HS-27A (cell line): ENCODE measurements at places on chromosomes 3 and 15.

- DNase-seq, result no peak
Observed at GRCh38 chr3:157876556-157876955, 229.7 kb downstream of the SHOX2 start.

GRCh38 chr15:48515500-48515899, 130.0 kb downstream of the FBN1 start:
- DNase-seq, result no peak

GRCh38 chr3:31498791-31499190, 33.9 kb upstream of the STT3B start:
- DNase-seq, result no peak

- no peak for DNase-seq
Observed at GRCh38 chr15:54321426-54321825, 343.2 kb downstream of the UNC13C start.

DNA sequence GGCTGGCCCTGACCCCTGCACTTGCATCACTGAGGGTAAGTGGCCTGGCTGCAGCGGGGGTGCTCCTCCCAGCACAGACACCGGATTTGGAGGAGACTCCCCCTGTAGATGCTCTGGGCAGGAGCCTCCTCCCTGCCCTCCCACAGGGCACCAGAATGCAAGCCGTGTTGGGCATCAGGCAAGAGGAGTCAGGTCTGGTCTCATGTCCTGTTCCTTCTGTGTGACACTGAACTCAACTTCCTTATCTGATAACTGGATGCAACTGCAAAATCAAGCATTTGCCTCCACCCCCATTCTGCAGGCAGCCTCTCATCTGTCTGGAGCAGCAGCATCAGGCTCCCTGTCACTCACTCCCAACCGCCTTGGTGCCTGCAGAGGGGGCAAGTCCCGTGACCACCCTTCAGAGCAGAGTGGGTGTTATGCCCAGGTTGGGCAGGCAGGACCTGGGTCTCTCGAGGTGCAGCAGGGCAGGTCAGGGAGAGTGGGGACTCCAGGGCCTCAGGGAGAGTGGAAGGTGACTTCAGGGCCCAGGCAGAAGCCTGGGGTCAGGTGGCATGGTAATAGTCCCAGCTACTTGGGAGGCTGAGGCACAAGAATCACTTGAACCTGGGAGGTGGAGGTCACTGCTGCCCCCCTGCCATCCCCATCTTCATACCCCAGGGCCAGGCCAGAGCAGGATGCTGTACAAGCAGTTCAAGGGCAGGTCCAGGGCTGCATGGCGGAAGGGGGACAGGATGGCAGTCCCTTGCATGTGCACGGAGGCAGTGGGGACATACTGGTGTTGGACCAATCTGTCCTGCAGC, 10.5 kb upstream of the RPL29 start:
- DNase-seq, result no peak

DNA sequence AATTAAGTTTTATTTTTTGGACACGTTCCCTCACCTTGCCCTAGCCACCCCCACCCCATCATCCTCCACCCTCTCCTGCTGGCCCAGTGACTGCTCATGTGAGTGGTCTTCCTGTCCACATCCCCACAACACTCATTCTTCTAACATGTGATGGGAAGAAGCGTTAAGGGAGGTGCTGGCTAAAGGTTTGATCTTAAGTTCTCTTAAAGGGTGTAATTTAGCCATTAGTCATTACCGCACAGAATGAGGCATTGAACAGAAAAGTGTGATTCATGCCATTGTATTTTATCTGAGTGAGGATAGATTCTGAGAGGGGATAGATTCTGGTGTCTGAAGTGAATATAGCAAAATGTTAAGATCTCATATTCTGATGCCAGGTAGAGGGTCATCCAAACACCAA, 272.9 kb upstream of the TPM1 start:
- DNase-seq, result peak; percentile 87

GRCh38 chr3:194690501-194691372, 5.1 kb downstream of the FAM43A start:
- no peak for DNase-seq

- DNase-seq, result no peak
Observed at GRCh38 chr3:107240183-107241091, 136.8 kb upstream of the CCDC54 start.

DNA sequence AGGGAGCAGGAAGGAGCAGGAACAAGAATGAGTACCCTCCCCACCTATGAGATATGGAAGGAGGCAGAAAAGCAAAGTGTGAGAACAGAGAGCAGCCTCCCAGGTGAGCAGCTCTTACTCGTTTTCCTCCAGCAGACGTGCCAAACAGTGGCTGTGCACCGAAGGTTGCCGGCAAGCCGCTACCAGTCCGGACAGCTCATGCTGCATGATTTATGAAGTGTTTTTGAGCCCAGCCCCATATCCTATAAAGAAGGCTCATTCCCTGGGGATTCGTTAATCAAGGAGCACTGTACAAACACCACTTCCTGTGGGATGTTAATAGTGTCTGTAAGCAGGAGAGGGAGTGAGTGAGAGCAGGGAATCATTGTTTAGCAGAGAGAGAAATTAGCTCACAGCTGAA, 118.3 kb upstream of the FOXB1 start:
- DNase-seq, result no peak

- DNase-seq, result no peak
Observed at GRCh38 chr3:101216710-101217465, 103.5 kb downstream of the IMPG2 start.

- DNase-seq, result no peak
Observed at GRCh38 chr3:136535906-136536305, 216.3 kb downstream of the STAG1 start.

GRCh38 chr3:55608301-55608937, 121.3 kb upstream of the WNT5A start:
- DNase-seq, result no peak

GRCh38 chr3:94082391-94082937, 19.6 kb downstream of the NSUN3 start:
- no peak for DNase-seq

GRCh38 chr3:107881509-107881908, 209.3 kb downstream of the CD47 start:
- no peak for DNase-seq

GRCh38 chr3:101900316-101900715, 51.0 kb downstream of the NFKBIZ start:
- DNase-seq, result no peak

DNA sequence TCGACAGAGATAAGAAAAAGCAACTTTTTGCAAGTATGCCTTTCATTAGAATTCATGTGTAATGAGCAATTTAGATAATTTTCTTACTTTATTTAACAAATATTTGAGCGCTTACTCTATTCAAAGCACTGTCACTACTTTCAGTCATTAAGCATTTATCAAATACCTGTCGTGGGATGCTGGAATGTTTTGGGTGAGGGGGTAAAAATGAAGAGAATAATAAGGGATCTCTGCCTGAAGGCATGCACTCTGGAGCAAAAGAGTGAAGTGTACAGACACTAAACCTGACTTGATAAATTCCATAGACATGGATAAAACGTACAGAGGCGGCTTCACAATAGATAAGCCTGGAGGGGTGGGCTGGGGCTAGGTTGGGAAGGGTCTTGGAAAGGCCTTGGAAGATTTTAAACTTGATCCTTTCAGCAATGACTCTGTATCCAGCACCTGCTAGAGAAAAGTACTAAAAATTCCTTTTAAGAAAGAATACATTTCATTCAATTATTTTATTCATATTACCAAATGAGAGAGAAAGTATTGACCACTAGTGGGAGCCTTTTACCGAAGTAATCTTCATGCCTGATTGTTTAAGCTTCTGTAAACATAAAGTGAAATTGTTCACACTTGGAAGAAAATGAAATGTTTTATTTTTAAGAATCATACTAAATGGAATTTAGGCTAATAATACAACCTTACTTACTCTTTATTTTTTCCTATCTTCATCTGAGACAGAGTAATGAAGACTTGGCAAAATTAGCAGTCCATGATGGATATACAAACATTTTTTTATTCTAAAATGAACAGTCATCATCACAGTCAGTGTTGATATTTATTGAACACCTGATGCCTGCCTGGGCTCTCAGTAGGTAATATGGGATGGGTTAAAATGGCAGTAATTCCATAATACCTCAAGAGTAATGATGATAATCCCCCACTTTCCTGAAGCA, 113.2 kb downstream of the PPP2R3A start:
- no peak for DNase-seq

DNA sequence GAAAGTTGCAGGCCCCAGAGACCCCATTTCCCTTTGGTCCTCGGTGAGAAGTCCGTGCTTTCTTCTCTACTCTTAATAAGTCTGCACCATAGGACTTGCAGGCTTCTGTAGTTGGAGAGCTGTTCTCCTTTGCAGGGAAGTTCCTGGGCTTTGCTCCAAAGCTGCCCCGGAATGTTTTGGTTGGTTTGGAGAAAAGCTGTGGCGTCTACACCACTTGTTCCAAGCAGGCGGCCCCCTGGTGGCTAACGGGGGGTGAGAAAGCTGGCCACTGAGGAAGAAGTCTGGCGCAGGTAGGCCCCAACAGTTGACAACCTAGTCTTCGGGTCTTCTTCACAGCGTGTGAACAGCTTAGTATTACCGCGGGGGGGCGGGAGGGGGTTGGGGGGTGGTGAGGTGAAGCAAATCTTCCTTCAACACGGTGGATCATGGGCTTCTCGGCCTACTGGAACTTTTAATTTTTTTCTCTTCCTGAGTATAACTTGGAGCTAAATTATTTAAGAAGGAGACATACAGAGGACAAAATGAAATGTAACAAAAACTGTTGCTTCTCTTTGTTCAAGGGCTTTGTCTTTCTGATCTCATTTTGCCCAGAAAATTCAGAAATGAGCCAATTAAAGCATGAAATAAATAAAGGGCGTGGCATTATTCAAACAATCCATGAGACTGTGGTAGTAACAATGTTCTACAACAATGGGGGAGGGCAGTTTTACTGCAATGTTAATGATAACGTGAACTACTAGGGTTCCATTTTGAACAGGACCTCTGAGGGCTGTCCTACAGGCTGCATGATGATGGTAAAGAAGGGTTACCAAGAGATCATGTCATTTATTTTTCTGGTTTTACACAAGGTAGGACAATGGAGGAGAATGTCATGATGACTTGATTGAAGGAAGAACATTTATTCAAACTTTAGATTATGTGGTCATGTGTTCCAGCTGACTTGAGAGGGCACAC, 2.2 kb upstream of the THRB start:
- no peak for DNase-seq

DNA sequence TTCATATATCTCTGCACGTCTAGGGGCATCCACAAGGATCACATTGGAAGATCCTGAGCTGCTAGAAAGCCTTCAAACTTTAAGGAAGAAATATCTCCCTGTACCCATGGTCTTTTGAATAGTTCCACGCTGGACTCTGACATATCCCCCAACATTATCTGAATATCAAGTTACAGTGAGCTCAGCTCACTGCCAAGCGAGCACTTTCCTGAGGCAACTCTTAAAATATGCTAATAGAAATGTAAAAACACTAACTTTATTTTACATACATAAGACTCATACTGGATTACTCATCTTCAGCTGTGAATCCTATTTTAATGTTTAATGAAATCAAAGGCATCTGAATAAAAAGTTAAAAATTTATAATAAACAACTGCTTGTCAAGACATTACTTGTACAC, 420.2 kb upstream of the CCDC54 start:
- DNase-seq, result no peak

- no peak for DNase-seq
Observed at GRCh38 chr3:172173316-172174254, 134.2 kb downstream of the FNDC3B start.

DNA sequence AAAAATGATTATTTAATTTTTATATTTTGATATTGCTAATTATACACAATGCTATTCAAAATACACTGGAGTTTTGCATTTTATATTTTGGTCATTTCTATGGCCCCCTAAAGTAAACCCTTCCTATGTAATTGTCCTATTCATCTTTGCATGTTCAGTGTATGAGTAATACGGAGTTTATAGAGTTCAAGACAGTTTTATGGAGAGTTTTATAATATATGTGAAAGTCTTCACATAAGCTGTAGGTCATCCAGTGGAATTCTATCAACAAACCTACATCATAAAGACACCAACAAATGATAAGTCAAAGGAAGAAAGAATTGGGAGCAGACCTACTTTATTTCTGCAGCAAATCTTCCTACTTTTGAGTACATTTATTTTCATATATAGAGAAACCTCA, 1200.4 kb upstream of the EPHA6 start:
- no peak for DNase-seq

DNA sequence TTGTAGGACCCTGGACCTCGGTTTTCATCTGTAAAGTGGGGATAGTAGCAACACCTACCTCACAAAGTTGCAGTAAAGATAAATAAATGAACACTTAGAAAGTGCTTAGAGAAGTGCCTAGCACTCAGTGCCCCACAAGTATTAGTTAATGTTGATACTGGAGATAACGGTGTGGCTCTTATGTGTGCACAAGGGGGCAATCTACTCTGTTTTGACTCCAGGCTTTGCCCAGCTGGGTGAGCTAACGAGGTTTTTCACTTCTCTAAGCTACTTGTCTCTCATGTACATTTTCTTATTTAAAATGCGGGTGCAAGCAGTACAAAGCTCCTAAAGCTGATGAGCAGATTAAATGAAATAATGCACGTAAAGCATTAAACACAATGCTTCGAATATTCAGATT, 193.5 kb upstream of the ICE2 start:
- DNase-seq, result no peak

DNA sequence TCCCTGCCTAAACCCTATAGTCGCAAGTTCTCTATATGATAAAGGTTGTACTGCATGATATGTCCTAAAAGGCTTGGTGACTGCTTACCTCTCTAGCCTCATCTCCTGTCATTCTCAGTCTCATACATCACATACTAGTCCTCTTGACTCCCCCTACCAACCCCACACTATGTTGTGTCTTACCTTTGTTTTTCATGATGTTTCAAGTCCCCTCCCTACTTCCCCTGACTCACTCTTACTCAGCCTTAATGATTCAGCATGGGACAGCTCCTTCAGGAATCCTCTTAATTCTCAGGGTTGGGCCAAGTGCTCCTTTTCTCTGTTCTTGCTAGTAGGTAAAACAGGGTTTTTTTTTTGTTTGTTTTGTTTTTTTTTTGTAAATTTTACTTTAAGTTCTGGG, 49.6 kb downstream of the SLMAP start:
- DNase-seq, result peak; percentile 48

- DNase-seq, result no peak
Observed at GRCh38 chr3:69259125-69259524, 126.8 kb downstream of the FRMD4B start.

DNA sequence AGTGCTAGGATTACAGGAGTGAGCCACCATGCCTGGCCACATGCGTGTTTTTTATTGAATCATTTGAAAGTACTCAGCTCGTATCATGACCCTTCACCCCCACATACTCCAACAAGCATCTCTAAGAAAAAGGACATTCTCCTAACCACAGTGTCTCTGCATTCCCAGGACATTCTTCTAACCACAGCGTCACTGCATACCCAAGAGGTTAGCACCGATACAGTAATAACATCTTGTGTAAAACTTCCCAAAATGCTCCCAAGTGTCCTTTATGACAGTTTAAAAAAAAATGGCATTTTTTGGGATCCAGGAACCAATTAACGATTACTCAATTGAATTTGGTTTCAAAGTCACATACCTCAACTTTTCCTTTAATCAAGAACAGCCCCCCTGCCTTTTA, 39.6 kb downstream of the FLNB start:
- peak; percentile 96 for DNase-seq

DNA sequence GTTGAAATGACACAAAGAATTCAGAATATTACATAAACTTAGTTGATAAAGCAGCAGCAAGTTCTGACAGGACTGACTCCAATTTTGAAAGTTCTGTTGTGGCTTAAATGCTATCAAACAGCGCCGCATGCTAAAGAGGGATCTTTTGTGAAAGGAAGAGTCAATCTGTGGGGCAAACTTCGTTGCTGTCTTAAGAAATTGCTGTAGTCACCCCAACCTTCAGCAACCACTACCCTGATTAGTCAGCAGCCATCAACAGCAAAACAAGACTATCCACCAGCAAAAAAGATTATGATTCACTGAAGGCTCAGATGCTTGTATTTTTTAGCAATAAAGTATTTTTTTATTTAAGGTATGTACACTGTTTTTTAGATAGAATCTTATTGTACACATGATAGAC, 14.2 kb downstream of the CRBN start:
- DNase-seq, result no peak
